Stimulated activated naive CD8-positive, alpha-beta T cell treated with anti-CD3 and anti-CD28 coated beads, Interleukin-15, amount 100 ng/mL, for 72 hours (primary cell): ENCODE measurements at places on chromosomes 7 and 10.
A peak's percentile ranks its signal among the peaks of the same experiment; 100 is the strongest.

- no peak for DNase-seq
Observed at GRCh38 chr7:158265743-158266080, 321.9 kb downstream of the PTPRN2 start.

DNA sequence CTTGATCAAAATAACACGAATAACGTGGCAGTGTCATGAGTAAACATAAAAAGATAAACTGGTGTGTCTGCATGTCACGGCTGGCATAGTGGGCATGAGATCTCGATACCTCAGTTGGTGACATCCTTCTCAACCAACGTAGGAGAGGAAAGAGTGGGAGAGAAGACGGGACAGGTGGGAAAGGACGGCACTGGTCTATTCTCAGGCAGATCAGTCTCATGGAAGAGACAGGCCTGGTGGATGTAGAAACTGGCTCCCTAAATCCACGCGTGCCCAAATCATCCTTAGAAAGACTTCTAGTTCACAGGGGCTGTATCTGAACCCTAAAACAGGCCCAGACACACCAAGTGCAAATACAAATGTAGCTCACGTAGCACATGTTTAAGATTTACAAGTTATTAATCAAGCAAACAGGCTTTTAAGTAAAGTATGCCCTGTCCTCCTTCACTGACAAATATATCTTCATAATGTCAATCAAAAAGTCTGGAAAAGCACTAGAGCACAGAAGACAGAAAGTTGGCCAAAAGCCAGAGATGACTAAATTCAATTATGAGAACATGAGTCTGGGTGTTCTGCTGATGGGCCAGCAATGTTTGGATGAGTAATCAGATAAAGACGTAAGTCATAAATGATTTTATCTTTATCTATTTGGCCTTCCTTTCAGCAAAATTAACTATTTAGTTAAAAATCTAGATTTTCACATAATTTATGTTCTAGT is 56.3 kb downstream of the SFMBT2 start:
- DNase-seq, result no peak

DNA sequence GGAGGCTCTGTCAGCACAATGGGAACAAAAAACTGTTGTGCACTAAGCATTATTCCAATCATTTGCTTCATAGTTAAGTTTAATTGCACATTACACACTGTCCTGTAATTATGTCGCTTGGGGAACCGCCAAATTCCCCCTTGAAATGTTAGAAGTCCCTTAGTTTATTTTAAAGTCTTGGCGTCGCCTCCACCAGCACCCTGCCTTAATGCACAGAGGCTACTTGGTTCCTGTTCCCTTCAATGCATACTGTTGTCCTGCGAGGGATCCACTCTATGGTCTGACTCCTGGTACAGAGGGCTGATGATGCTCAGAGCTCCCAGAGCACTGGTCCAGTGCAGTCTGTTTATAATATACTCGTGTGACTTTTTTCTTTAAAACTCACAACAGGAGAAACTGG is 330.7 kb downstream of the ELMO1 start:
- DNase-seq, result no peak

DNA sequence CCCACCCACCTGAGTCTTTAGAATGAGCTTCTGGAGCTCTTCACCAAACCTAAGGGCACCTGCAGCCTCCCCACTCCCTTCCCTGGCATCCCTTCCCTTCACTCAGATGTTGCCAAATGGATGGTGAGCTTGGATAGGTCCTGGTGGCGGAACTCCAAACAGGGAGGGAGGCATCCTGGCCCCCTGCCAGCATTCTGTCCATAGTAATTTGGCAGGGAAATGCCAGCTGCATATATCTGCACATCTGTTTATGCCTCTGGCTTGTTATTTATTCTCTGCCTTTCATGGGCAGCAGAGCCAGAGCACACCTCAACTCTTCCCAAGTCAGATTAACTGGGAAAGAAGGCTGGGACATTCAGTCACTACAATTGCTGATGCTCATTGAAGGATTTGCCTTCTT is 18.1 kb downstream of the KAZALD1 start:
- DNase-seq, result no peak

DNA sequence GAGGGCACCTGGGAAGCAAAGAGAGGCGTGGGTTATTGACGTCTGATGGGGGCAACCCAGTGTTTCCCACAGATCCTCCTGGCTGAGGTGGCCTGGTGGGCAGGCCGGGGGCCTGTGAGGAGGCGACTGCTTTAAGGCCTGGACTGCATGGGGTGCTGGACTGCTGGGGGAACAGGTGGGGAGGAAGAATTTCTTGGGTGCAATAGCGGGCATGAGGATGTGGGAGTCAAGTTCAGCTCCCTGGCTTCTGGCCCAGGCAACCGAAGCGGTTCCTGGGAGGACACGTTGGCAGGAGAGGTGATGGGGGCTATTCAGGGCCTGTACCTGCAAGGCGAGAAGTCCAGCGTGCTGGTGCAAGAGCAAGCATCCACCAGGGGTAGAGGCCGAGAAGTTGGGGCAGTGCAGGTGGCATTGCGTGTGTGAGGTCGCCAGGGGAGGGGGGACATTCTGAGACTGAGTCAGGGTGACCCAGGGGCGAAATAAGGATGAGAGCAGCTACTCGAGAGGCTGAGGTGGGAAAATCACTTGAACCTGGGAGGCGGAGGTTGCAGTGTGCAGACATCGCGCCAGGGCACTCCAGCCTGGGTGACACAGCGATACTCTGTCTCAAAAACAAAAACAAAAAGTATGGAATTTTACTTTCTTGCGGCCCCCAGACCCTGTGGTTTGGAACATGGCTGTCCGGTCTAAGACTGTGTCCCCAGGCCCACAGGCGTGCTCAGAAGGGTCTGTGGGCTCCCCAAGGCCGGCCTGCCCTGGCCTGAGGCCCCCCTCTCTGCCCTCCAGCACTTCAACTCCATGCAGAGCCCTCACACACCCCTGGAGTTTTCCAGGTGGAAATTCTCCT is 53.6 kb upstream of the ELN start:
- no peak for DNase-seq

DNA sequence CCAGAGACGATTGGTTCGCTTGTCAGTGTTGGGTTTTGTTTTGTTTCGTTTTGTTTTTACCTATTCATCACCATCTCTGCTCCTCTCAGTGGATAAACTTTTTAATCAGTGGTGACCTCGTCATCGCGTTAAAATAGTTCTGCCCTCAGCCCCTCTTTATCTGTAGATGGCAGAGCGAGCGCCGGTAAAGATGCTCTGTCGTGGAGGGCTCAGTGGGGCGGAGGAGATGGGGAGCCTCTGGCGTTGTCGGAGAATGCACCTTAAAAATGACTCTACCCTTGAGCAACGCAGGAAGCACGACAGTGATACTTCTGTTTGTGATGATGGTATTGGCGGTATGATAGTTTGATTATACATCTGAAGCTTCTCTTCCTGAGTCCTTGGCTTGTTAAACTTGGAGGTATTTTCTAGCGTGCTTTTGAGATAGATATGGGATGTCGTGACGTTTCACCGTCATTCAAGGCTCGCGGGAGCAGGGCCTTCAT is 554 bp downstream of the CSGALNACT2 start:
- peak; percentile 70 for DNase-seq

DNA sequence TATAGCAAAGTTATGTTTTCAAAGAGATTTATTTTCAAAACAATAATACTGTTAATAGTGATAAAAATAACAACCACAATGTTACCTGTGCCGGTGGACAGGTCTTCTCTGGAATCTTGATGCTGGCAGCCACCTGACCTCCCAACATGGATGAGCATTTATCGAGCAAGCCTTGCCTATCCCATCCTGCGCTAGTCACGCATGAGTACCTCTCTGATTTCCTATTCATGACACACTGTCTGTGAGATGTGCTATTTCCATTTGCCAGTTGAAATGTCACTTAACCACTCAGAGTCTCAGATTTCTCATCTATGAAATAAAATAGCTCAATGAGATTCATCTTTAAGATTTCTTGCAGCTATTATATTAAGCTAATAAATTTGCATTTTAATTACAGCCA is 341.2 kb upstream of the VWC2 start:
- DNase-seq, result no peak

GRCh38 chr10:48519481-48520183 is 85.2 kb downstream of the ARHGAP22 start:
- DNase-seq, result no peak

DNA sequence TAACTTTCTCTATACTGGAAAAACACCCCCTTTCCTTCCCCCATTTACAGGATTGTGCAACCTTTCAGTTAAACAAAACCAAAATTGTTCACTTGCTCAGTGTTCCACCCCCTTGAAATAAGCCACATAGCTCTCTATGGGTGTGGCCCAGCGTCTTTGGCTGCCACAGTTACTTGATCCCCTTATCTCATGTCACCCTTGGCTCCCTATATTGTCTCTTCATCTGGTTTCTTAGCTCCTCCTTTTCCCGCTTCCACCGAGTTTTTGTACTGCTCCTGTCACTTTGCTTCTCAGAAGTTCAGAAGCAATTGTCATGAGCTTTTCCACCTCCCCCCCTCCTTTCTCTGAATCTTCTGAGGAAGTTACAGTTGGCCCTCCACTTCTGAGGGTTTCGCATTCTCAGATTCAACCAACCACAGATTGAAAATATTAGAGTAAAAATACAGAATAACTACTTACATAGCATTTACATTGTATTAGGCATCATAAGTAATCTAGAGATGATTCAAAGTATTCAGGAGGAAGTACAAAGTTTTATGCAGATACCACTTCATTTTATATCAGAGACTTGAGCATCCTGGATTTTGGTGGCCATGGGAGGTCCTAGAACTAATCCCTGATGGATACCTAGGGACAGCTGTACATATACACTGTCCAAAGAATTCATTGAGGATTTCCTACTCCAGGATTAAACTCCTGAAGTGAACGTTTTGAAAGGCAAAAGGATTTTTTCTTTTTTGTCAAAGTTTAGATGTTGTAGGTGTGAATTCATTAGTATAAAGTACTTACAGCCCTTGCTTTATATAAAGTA is 60.4 kb downstream of the ADD3 start:
- DNase-seq, result peak; percentile 47

- DNase-seq, result peak; percentile 61
Observed at GRCh38 chr10:84333864-84334451, 5.6 kb downstream of the CCSER2 start.

GRCh38 chr7:95059842-95060313 is 152.5 kb downstream of the PPP1R9A start:
- DNase-seq, result no peak

- DNase-seq, result no peak
Observed at GRCh38 chr10:63206997-63207811, 74.1 kb downstream of the NRBF2 start.

DNA sequence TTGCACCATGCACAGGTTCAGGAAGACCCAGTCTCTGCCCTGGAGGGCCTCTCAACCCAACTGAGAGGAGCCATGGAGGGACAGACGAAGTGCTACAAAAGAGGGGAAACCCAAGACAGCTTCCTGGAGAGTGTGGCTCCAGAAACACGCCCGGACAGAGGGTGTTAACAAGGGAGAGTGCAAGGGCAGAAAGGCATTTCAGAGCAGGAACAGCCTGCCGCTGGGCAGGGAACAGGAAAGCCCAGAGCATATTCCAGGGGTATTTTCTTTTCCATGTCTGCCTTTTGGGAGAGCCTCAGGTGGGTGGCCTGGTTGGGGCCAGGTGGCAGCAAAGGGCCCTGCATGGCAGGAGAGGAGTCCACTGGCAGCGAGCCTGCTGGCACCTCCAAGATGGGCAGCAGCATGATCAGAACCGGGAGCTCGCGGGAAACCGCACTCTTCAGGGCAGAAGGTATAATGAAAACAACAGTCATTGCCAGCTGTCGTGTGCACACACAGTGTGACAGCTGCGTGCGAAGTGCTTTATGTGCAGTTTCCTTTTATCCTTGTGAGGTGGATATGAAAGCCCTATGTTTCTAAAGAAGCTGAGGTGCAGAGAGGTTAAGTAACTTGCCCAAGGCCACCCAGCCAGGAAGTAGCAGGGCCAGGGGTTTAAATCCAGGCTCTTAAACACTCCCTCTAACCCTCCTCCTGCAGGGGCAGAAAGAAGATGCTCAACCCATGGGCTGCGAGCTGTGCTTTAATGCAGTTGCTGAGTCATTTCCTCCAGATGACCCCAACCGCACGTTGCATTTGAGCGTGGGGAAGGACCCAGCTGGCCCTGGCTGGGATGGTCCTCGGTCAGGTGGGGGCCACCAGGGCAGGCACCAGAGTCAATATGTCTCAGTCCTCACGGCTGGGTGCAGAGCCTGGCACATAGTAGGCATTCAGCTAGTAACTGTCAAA is 128.6 kb downstream of the OAT start:
- DNase-seq, result no peak

DNA sequence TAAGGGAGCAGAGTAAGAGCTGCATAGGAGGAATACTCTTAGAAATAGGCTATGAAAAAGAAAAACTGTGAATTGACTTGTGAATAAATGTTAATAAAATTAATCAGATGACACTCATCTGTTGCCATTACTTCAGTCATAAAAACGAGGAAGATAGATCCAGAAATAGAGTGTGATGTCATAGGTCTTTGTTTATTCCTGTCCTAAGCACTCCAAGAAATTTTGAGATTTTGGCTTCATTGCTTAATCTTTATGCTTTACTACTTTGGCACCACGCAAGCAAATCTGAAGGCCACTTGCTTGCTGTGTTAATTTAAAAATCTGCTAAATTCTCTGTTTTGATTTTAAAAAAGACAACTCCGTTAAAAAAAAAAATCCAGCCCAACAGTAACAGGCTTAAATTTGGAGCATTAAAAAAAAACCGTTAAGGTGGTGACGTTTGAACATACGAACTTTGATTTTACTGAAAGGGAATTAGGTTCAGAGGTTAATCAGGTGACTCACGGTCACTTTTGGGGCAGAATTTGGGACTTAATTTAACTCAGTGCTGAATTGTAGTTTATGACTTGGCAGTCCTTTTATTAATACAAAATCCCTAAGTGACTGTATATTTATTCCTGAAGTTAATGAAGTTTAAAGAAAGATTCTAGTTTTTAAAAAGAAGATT is 3.4 kb downstream of the IFRD1 start:
- no peak for DNase-seq

DNA sequence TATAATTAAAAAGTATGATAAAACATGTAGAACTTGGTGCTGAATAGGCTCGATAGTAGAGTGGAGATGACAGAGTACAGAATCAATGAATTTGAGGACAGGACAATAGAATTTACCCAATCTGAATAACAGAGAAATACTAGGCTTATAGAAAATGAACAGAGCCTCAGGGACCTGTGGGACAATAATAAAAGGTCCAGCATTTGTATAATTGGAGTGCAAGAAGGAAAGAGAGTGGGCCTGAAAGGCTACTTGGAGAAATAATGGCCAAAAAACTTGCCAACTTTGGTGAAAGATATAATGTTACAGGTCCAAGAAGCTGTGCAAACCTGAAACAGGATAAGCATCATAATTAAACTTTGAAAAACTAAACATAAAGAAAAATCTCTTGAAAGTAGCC is 227.3 kb downstream of the CXCL12 start:
- DNase-seq, result no peak

- peak; percentile 41 for DNase-seq
Observed at GRCh38 chr7:75869776-75870379, 9.0 kb upstream of the RHBDD2 start.

GRCh38 chr10:62071846-62072281 is 170.4 kb downstream of the ARID5B start:
- DNase-seq, result no peak

DNA sequence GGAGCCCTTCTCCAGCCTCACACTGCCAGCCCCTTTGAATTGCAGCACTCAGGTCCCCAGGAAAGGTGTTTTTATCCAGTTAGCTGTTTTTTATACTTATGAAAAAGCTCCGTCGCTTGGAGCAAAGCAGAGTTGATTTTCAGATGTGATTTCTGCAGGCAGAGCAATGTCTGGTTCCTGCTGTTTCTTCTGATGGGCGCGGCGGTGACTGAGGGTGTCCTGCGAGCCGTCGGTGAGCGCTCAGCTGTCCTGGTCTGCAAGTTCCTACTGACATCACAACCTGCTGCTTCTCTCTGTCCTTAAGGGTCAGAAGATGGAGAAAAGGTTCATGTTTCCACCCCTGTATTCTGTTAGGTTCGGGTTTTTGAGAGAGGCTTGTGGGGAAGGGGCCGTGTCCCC is 109.6 kb upstream of the FAM20C start:
- DNase-seq, result no peak

- no peak for DNase-seq
Observed at GRCh38 chr10:7546385-7546967, 120.3 kb downstream of the ITIH5 start.
